ENCODE measurements at places on chromosomes 2 and 18. TPM values are rescaled to one million over a fixed set of nuclear protein-coding genes. Genes with fewer than 3 reads are reported as not detected.

DNA sequence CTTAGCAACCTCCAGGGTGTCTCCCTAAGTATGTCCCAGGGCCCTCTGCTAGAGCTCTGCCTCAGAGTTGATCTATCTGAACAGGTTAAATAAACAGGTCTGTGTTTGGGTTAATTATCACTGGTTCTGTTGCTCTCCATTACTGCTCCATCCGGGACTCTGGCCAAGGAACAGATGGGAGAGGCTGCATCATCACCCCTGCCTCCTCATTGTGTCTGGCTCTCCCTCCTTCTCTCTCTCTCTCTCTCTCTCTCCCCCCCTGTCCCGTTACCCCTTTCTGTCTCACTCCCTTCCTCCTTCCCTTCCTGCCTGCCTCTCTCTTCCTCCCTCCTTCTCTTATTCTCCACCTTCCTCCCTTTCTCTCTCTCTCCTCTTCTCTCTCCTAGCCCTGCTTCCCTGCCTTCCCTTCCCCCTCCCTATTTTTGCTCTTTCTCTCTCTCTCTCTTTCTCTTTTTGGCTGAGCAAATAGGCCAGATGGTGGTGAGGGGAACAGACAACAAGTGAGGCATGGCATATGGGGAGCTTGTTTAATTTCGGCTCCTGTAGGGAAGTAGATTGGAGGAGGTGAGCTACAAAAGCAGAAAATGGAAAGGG lies 62.1 kb downstream of the SETBP1 start:
- DNase-seq: no peak

DNA sequence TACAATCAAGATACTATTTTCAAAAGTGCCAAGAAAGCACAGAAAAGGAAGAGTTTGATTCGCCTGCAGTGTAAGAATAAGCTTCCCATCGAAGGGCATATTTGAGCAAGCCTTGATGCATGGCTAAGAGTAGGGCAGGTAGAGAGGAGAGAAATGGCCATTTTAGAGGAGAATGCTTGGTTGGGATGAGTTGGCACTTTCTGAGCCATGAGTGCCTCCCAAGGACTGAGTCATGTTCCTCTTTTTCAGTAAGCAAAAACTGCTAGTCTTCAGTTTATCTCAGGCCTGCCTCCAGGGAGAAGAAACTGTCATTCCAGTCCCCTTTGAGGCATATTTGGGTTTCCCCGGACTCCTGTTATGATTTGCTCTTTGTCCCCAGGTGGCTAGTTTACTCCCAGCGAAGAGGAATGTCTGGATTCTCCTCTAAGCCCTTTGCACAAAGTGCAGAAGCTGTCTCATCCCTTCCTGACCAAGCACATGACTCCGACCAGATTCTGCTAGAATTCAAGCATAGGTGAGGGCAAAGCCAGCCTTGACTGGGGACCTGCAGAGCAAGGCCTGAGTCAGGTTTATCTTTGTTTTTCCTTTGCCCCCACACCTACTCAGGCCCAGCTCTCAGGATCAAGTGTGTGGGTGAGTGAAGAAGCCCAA lies 115.2 kb downstream of the TTC32 start:
- DNase-seq: no peak

DNA sequence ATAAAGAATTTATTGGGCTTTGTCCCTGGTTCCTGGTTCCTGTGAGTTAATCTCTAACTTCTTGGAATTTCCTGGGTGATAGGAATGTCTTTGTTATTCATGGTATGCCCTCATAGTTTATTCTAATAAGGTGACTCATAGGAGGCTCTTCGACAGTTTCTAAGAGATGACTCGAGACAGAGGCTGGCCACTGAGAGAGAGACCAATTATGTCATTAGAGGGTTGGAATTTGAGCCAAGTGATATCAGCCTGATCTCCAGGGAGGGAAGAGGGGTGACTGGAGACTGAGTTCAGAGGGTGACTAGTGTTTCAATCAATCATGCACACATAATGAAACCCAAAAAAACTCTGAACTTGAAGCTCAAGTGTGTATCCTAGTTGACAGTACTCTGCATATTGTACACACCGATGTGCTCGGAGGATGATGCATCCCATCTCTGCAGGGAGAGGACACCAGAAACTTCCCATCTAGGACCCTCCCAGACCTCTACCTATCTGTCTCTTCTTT lies 185.7 kb downstream of the MTCL1 start:
- DNase-seq: no peak

DNA sequence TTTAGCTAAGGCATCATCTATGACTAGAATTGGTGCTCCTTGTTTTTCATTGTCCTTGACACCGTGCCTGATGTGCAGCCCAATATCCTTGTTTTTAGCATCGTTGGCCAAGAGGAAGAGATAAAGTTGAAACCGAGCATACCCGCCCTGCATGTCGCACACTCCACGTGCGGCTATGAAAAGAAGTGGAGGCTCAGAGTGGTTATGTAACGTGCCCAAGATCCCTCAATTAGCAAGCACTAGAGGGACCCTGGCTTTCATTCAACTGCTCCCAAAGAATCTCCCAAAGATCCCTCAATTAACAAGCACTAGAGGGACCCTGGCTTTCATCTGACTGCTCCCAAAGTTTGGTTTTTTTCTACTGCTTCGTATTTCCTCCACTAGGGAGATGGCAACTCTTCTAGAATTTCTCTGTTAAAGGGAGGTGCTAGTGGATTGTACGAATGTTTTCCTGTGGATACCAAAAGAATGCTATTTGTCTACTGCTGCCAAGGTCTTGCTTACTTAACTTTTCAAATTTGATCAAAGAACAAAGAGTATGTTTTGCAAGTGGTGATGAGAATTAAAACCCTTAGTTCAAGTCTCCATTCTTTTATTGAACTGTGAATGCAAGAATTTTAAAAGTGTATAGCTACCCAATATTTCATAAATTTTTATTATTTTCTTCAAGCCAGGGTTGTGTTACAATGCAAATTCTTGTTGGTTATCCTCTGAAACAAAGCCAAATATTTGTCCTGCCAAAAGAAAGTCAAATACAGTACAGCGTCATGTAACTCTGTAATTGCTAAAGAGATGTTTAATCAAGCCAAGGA lies 92.1 kb downstream of the AOX1 start:
- DNase-seq: no peak

DNA sequence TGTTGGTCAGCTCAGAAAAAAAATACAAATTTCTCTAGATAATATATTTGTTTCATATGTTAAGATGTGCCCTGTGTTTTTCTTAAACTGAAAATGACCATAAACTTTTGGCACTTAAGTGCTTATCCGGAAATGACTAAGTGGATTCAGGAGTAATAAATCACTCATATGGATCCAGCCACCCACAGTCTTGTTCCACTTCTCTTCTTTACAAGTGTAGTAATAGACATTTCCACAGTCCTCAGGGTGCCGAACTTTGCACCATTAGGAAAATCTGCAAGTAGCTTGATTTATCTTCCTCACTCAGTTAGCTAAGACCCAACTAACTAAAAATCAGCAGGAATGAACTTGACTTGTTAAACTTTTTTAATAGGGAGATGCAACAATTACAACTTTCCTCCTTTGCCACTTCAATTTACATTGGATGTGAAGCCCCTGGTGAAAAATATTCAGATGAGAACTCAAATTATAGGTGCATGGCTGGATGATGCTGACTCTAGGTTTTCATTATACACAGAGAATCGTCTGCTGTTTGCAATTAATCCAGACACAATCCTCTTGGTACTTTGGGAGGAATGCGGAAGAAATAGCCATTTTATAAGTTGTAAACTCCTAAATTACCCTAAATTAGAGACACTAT lies 322.5 kb downstream of the ARHGAP15 start:
- DNase-seq: no peak

Gene LHCGR
- not detected for total RNA-seq

Gene TTC39C
- 24.7 TPM for total RNA-seq

DNA sequence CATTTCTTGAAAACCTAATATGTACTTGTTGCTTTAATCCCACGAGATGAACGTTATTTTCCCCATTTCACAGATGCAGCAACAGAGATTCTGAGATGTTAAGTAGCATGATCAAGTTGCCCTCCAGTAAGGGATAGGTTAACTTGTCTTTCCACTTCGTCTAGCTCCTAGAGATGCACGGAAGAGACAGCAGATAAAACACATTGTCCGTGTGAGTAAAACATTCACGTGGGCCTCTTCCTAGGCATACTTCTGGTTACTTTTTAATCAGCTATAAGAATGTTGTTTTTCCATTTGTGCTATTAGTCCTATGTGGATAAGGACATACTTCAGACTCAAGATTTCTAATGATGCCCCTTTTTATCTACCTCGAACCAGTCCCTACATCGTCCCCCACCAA lies 1.2 kb upstream of the ARHGAP28 start:
- DNase-seq: no peak

- DNase-seq: no peak
Observed at GRCh38 chr18:58593938-58594337, 35.0 kb downstream of the ALPK2 start.

- DNase-seq: no peak
Observed at GRCh38 chr2:126656431-126657147, 631 bp downstream of the GYPC start.

DNA sequence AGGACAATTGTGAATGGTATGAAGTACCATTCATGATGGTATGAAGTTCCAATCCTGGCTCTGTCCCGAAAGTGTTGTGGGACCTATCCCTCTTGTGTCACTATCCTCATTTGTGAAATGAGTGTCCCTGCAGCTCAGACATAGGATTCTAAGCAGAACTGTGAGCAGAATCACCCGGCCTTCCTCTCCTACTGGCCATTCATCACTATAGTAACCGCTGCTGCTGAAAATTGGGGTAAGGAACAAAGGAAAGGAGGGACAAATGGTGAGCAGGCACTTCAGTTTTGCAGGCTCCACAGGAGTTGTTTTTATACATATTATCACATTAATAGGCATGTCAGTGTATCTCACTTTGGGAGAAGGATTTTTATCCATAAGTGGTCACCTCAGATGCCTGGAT lies 27.4 kb downstream of the SMYD1 start:
- no peak for DNase-seq

Gene FAM136A
- total RNA-seq: 16.3 TPM

DNA sequence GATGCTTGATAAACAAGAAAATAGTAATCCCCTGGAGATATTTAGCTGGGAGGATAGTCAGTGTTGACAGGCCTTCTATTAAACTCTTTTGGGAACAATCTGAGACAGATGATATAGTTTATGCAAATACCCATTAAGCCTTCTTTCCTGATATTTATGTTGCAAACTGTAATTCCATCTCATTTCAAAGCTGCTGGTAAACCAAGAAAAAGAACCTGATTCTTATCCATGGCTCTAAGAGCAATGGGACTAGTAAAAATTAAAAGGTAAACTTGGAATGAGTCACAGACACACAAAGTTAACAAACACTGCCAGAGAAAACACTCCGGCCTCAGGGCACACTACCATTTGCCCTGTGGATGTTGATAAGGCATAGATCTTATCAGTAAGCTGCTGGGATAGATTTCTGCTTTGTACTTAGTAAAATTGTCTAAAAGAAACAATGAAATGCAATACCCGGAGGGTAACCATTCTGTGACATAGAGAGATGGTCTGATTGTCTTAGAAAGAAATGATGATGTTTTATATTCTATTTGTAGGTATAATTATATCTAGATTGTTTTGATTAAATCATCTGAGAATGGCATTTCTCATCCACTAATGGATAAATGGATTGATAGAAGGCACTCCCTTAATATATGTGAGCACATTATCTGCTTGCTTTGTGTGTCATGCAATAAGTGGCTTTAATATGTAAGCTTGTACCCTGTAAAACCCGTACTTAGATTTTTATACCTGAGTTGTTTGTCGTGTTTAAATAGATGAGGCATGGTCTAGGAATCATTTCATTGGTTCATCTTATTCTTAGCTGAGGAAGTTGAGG lies 13.2 kb downstream of the GALR1 start:
- DNase-seq: no peak

GRCh38 chr18:53426666-53427184 lies 797.7 kb downstream of the MBD2 start:
- DNase-seq: no peak

Gene CYP26B1
- 23.3 TPM for total RNA-seq

Gene HOXD11
- not detected for total RNA-seq

DNA sequence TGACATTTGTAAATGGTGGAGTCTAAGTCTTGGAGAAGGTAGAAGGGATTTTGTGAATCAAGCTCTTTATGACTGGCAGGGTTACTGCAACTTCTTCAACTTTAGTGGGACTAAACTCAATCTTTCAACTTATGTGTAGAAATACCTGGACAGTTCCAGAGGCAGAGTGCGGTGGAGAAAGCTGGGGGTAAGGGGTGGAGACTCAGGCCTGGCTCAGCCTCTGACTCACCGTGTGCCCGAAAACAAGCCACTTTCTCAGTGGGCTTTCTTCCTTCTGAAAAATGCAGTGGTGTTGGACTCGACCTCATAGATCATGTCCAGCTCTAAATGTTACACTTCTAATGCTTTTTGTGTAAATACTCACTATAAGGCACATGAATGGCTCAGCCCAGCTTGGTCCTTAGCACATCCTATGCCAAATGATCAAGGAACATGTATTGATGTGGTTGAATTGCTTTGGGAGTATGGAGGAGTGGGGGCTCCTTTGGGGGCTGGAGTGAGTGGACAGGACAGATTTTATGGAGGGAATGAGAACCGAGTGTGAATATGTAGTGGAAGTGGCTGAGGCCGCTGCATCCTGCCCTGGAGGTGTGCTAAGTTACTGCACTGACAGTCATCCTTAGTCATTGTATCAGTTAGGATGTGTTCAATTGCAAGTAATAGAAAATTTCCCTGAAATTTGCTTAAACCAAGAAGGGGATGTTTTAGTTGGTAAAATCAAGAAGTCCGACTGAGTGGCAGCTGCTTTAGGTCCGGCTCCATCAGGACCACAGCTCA lies 32.2 kb upstream of the IGFBP5 start:
- DNase-seq: no peak

DNA sequence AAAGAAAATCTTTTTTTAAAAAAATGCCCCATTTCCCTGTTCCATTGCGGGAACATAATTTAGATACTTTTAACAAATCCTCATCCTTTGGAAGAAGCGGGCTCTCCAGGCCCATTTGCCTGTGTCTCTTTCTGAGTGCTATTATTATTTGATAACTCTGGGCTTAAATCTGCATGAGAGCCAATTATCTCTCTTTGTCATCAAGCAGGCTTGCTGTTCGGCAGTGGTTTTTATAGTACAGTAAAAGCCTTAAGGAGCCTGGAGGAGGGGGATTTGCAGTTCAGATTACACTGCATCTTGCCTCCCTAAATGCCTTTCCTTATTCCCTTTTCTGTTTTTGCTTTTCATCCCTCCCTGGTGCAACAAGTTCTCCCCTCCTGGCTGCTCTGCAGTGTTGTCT lies 50.6 kb downstream of the CELF4 start:
- DNase-seq: no peak

GRCh38 chr18:10040287-10041011 lies 126.6 kb downstream of the VAPA start:
- no peak for DNase-seq

- no peak for DNase-seq
Observed at GRCh38 chr18:73245345-73245744, 377.6 kb upstream of the NETO1 start.

DNA sequence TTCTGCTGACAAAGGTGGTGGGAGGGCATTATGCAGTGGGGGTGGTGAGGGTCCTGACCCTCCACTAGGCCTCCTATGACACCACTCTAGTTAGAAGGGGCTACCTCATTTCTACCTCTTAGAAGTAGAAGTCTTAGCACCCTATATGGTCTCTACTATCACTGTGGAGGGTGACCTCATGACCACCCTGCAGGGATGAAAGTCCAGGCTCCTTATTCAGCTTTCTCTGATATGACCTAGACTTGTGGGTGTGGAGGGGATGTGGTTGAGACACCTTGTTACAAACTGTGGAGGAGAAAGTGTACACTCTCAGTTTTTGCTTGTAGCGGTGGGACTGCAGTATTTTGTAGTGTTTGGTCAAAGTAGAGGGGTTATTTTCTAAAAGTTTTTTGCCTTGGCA lies 18.6 kb downstream of the TMEM182 start:
- no peak for DNase-seq
